ENCODE measurements at places on chromosomes 3 and 15.

- no peak for DNase-seq
Measured at GRCh38 chr3:123781138-123781537, 103.0 kb downstream of the MYLK start.

- DNase-seq, result peak; percentile 56
Measured at GRCh38 chr3:57983734-57984518, 24.3 kb upstream of the FLNB start.

DNA sequence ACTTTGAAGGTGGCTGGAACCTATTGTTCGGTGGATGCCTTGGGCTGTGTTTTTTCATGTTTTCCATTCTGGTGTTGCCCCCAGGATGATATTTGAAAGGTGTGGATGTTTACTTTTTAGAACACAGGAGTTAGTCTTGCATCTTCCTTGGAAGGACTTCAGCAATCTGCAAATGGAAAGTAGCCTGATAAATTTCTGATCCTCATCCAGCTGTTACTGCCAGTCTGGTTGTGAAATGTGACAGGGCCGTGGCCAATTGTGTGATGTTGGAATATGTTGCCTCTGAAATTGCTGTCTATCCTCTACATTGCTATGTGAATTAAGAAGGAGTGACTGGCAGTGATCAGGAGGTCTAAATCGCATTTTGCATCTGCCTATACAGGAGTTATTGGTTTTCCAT is 382.5 kb upstream of the C2CD4B start:
- DNase-seq, result no peak

DNA sequence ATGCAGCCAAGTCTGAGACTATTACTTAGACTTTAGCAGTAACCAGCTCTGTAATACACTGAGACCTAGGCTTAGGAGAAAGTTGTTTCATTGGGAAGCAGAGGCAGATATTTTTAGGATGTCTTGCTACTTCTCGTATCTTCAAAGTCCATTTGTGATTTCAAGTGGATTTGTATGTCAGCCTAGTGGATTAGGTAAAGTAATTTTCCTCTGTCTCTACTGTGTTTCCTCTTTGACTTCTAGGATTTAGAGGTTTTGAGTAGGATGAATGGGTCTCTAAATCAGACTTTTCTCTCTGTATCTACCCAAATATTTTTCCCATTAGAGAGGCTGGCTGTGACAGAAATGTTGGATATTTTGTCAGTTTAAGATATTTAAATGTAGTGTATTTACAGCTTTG is 46.8 kb downstream of the OXSR1 start:
- DNase-seq, result no peak

DNA sequence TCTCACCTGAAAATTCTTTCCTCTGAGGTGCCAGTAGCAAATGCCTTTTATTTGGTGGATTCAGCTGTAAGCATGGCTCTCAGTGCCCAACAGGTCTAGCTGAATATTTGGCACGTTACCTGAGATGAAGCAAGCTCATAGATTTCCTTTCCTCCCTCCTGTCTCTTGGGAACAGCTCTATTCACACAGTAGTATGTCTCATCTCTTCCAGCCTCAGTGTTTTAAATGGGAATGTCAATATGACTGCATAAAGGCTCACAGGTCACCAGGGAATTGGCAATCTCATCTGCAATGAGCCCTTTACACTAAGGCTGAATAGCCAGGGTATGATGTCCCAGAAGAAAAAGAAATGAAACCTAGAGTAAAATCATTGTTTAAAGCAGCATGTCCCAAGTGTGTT is 733.5 kb downstream of the NTRK3 start:
- no peak for DNase-seq

DNA sequence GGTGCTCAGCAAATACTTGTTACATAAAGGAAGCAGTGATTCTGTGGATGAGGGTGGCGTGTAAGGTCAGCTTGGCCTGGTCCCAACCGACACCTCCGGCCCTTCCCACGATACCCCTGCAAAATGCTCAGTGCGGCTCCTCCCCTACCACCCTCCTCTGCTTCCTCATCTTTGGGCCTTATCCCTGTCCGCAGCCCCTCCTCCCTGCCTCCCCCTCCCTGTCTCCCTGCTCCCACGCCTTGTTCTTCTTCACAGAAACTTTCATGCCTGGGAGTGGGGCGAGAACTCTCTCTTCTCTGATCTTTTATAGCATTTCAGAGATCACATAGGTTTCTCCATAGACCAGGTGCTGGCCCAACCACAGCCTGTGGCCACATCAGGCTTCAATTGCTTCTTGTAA is 75.0 kb upstream of the ATP2B2 start:
- DNase-seq, result no peak

- DNase-seq, result no peak
Measured at GRCh38 chr3:110198717-110199587, 861.6 kb upstream of the DPPA4 start.

GRCh38 chr3:195866686-195867511 is 41.5 kb downstream of the TNK2 start:
- no peak for DNase-seq

DNA sequence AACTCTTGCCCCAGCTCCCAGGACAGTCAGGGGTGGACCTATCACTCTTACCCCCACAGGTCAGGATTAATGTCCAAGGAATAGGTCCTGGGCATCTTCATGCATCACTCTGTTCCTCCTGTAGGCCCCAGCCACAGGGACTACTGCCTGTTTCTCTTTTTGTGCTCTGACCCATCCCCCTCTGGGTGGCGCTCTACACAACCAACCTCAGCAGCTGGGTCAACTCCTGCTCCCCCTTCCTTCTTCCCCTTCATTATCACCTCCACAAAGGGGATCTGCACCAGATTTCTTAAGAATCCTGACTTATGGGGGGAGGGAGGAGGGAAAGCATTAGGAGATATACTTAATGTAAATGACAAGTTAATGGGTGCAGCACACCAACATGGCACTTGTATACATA is 12.2 kb upstream of the TRANK1 start:
- DNase-seq, result no peak

- DNase-seq, result no peak
Measured at GRCh38 chr15:68593828-68594532, 15.2 kb downstream of the CORO2B start.

- no peak for DNase-seq
Measured at GRCh38 chr15:60726576-60726975, 247.6 kb upstream of the ICE2 start.

DNA sequence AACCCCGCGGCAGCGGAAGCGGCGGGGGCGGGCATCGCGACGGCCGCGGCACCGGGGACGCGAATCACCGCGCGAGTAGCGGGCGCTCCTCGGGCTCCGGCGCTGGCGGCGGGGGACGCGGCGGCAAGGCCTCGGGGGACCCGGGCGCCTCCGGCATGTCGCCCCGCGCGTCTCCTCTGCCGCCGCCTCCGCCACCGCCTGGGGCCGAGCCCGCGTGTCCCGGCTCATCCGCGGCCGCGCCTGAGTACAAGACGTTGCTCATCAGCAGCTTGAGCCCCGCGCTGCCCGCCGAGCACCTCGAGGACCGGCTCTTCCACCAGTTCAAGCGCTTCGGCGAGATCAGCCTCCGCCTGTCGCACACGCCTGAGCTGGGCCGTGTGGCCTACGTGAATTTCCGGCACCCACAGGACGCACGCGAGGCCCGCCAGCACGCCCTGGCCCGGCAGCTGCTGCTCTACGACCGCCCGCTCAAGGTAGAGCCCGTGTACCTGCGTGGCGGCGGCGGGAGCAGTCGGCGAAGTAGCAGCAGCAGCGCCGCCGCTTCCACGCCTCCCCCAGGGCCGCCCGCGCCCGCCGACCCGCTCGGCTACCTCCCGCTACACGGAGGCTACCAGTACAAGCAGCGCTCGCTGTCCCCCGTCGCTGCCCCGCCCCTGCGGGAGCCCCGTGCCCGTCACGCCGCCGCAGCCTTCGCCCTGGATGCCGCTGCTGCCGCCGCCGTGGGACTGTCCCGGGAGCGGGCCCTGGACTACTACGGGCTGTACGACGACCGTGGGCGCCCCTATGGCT is 675 bp downstream of the RBM15B start:
- DNase-seq, result peak; percentile 29

GRCh38 chr3:23696842-23697241 is 108.9 kb upstream of the UBE2E1 start:
- DNase-seq, result no peak

DNA sequence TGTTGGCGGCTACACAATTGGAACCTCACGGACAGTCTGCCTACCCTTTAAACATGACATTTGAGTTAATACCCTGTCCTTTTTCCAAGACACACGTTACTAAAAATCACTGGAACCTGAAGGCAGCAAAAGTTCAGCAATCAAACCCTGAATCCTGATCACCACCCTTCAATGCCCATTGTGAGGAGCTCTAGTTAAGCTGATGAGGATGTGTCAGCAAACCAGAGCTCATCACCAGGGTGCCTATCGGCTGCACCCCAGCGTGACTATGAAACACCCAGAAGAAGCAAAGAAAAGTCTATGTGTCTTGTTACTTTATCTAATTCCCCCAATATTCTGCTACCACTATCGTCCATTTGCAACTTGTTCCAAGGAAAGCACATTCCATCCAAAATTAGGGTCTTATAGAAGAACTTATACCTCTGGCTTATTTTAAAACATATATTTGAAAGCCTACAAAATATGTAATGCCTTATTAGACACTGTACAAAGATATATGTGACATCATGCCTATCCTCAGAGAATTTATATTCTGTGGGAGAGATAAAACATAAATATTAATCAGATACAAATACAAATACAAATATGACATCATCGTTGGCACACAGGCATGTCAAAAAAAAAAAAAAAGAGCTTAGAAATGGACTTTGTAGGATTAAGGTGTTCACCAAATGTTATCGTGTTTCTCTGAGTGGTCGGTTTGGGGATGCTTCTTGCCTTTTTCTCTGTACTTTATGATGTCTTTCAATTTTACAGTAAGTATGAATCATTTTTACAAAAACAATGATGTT is 219.7 kb upstream of the SETMAR start:
- no peak for DNase-seq

GRCh38 chr3:134311265-134311664 is 60.6 kb upstream of the RYK start:
- DNase-seq, result no peak

GRCh38 chr3:117165601-117166051 is 456.0 kb downstream of the TUSC7 start:
- no peak for DNase-seq

DNA sequence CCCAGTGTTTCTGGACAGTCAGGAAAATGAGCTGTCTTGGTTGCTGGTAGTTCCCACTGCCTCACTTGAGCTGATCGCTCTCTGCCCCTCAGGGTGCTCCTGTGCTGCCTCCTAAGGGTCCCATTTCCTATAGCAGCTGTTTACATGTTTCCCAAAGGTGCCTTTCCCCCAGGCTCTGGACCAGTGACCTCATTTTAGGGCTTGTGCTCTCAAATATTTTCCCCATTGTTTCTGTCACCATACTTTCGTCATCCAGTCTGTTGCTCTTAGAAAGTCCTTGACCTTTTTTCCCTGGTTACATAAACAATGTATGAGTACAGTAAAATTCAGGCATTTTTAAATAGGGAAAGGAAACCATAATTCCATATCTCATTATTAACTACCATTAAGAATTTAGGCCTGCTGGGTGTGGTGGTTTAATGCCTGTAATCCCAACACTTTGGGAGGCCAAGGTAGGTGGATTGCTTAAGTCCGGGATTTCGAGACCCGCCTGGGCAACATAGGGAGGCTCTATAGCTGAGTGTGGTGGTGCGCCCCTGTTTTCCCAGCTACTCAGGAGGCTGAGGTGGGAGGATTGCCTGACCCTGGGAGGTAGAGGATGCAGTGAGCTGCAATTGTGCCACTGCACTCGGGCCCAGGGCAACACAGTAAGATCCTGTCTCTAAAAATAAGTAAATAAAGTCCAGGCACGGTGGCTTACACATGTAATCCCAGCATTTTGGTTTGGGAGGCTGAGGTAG is 11.7 kb downstream of the RAD54L2 start:
- DNase-seq, result no peak

DNA sequence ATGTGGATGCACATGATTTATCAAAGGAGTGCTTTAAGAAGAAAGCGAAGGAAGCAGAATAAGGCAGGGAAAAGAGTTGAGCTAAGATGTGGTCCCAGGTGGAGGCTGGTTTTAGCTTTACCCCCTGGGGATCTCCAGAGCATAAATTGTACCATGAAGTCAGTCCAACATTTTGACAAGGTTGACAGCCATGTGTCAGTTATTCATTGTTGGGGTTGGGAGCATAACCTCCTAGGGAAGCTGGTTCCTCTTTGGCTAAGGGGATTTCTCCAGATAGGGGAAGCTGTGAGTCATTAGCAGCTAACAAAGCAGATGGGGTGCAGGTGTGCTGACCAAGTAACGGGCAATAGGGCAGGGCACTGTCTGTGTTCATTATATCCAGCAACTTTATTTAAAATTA is 123.7 kb upstream of the IGSF10 start:
- DNase-seq, result no peak

DNA sequence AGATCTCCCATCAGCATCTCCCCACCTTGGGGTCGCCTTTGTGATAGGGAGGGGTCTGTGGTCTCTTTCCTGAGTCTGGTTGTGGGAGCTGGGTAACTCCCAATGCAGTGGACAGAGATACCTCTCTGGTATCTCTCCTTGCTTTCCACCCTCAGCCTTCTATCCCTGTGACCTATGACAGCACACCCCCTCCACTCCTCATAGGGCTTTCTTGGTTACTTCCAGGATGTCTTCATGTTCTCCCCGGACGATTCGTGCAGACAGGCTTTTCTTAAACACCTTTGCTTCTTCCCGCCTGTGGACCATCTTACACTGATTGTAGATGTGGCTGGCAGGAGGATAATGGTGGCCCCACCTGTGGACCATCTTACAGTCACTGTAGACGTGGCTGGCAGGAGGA is 14.2 kb upstream of the NRROS start:
- DNase-seq, result no peak

DNA sequence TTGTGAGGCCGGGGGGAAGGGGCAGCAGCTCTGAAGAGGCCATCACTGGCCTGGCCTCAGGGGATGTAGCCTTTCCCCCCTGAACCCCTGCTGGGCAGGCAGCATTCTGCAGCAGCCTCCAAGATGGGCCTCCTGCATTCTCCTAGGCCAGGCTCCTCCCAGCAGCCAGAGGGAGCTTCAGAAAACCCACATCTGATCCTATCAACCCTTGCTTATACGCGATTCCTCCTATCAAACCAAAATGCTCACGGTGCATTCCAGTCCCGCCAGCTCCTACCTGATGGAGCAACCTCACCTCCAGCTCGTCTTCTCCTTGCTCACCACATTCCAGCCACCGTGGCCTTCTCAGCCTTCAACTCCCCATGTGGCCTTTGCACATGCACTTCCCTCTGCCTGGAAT is 85.7 kb downstream of the MEGF11 start:
- DNase-seq, result no peak

- no peak for DNase-seq
Measured at GRCh38 chr3:49930168-49930690, 618 bp upstream of the MON1A start.

GRCh38 chr15:59191855-59192237 is 14.8 kb upstream of the LDHAL6B start:
- no peak for DNase-seq

All from CD4-positive, alpha-beta T cell treated with Interleukin-6 at 100 ng/mL for 8 hours (primary cell).